Hematopoietic multipotent progenitor cell treated with erythropoietin and hydrocortisone succinate and interleukin-3 and kit ligand, for 17 days (in vitro differentiated cells): ENCODE measurements at places on chromosomes 11 and 22.

DNA sequence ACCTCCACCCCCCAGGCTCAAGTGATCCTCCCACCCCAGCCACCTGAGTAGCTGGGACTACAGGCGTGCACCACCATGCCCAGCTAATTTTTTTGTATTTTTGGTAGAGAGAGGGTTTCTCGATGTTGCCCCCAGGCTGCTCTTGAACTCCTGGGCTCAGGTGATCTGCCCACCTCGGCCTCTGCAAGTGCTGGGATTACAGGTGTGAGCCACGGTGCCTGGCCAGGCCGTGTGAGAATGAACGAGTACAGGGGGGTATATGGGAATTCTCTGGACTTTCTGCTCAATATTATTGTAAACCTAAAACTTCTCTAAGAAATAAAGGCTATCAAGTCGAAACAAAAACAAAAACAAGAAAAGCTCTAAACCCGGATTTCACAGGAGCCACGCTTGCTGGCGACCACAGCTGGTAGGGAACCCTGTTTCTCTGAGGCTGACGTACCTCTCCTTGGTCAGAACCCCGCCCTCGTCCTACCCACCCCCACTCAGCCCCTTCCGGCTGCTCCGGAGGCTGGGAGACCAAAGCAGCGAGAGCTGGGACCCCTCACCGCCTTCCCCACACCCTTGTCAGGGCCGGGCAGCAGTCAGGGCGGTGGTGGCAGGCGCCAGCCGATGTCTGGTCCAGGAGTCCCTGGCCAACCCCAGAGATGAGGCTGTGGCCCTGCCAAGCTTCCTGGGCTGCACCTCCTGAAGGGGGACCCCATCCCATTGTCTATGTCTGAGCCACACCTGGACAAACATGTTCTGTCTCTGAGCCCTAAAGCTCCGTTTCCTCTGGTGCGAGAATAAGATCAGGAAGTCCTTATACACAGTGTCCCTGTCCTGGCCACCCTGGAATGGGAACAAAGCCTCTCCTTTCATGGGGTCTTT, 52.1 kb downstream of the LINC01488 start:
- no peak for DNase-seq

- no peak for DNase-seq
Measured at GRCh38 chr11:34573537-34573936, 47.4 kb upstream of the EHF start.

DNA sequence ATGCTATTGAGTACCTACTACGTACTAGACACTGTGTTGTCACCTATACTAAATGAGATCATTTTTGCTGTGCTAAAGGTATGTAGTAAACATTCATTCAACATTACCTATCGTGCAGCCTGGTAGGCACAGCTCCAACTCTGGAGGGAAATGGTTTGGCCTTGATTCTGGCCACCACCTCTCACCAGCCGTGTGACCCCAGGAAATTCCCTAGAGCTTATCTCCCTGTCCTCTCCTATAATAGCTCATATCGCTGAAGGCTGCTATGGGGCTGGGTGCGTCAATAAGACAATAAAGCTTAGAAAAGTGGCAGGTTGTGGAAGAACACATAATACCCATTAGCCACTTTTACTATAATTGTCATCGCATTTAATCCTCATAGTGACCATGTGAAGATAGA, 107.5 kb downstream of the MYO18B start:
- DNase-seq = no peak

GRCh38 chr22:22030493-22031182, 48.1 kb upstream of the TOP3B start:
- no peak for DNase-seq

GRCh38 chr11:62536301-62536957, 10.2 kb downstream of the AHNAK start:
- DNase-seq = no peak

DNA sequence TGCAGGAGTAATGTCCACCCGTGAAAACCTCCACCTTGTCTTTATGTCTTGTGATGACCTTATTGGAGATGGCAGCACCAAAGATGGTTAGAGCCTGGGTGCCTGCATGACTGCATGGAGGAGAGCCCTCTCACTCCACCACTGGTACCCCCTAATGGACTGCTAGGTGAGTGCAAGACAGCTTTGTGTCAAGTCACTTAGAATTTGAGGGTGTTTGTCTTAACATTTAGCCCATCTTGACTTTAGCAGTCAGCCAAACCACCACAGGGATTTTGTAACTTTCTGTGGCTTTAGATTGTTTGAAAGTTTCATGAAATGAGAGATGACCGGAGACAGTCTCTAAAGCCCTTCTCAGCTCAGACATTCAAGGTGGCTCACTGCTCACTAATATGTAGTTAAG, 232.9 kb upstream of the NCAM1 start:
- DNase-seq = no peak

GRCh38 chr22:39577900-39578299, 7.3 kb downstream of the CACNA1I start:
- no peak for DNase-seq

- DNase-seq = no peak
Measured at GRCh38 chr11:6418557-6419008, 311 bp downstream of the APBB1 start.

GRCh38 chr22:29901354-29901753, 18.4 kb downstream of the MTMR3 start:
- DNase-seq = no peak

DNA sequence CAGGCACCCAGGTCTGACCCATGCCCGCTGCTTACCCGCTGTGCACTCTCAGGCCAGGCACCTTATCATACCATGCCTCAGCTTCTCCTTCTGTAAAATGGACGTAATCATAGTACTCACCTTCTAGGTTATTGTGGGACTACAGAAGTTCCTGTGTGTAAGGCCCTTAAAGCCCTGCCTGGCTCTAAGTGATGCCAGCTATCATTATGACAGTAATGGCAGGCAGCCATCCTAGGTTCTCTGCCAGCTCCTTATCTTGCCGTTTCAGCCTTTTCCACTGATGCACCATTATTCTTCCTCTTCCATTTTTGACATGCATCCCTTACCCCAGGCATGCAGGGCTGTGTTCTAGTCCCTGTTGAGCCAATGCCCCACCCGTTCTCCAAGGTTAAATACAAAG, 57.9 kb downstream of the DBX1 start:
- DNase-seq = peak; percentile 25

DNA sequence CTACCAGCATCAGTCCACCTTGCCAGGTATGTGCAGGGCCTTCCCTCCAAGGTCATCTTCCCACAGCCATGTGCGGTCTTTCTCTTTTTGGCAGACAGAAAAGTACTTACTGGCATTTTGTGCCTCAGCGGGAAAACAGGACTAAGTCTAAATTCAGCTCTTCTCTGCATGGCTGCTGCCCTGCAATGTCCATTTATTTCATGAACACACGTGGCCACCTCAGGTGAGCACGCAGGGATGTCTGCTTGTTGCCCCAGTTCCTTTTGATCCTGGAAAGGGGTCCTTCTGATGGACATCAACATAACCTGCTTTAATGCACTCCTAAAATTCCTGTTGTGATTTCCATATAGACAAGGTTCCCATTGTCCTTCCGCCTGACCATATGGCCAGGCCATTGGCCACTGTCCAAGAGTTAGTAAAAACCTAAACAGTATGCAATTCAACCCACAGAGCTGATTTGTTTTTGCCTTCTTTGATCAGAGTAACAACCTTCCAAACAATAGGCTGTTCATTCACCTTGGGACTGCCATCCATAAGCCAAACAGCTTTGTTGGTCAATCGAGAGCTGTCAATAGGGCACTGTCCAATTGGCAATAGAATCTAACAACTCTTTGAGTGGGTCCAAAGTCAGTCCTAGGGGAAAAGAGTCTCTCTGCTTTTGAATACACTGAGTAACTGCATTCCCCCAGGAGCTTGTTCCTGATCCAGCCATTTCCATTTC, 5.9 kb downstream of the TREH start:
- DNase-seq = no peak

DNA sequence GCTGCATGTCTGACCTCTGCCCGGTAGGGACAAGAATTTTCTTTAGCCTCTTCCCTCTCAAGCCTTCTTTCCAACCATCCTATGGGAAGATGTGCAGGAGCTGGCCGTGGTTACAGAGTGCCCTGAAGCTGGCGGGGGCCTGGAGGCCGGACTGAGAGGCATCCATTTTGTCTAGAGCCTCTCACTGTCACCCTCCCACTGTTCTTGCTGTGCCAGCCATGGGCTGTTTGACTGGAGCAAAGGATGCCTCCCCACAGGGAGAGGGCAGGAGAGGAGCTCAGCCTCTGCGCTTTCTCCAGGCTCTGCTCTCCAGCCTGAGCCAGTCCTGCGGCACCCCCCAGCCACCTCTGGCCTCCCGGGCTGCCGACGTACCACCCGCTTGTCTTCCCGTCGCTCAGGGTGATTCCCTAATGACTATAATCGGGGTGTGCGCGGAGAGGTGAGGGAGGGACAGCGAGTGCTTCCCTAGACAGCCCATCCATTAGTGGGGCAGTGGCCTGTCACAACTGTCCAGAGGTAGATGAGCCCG, 123.8 kb downstream of the NECTIN1 start:
- no peak for DNase-seq

DNA sequence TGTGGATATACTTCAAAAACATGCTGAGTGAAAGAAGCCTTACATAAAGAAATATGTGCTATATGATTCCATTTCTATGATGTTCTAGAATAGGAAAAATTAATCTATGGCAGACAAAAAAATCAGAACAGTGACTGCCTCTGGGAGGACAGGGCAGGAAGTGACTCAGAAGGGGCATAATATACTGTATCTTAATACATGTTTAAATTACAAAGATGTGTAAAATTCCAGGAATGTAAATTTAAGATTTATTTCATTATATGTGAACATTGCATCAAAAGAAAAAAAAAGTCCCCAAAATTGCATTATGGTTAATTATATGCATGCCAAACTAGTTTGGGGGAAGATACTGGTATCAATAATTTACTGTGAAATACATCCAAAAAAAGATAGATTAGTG, 32.2 kb downstream of the SBF2 start:
- DNase-seq = no peak

- no peak for DNase-seq
Measured at GRCh38 chr11:78857688-78858087, 283.0 kb upstream of the NARS2 start.

DNA sequence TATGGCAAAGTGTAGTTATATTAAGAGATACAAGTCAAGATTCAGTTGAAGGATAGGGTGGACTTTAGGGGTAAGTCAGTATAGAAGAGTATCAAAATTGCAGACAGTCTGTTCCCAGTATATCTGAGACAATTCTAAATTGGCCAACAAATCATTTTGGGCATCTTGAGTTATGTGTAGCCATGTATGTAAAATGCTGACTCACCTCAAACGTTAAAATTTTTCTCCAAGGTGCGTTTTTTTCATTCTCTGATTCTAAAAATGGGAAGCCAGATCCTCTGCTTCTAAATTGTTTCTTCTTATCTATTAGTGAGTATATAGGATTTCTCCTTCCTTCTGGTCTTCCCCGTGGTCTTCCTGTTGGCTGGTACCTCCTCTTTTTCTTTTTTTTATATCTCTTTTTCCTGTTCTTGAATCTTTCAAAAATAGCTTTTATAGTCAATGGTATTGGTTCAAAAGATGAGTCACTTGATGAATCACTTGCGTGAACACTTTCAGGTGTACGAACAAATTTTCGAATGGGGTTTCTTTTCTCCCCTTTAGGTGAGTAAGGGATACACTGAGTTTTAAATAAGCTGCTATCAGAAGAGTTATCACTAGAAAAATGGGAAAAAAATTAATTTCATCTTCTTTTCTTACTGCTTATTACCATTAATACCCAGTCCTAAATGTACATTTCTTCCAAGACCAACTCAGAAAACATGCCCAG, 3.2 kb downstream of the TAF1D start:
- peak; percentile 48 for DNase-seq

- peak; percentile 59 for DNase-seq
Measured at GRCh38 chr11:74185695-74186094, 14.6 kb downstream of the PPME1 start.

- DNase-seq = no peak
Measured at GRCh38 chr11:60810569-60810968, 25.4 kb downstream of the MS4A10 start.

- peak; percentile 52 for DNase-seq
Measured at GRCh38 chr11:118436639-118437207, 431 bp downstream of the KMT2A start.

- no peak for DNase-seq
Measured at GRCh38 chr11:69903211-69903610, 84.0 kb upstream of the FGF3 start.

GRCh38 chr22:40250608-40251007, 72.9 kb downstream of the TNRC6B start:
- DNase-seq = no peak

DNA sequence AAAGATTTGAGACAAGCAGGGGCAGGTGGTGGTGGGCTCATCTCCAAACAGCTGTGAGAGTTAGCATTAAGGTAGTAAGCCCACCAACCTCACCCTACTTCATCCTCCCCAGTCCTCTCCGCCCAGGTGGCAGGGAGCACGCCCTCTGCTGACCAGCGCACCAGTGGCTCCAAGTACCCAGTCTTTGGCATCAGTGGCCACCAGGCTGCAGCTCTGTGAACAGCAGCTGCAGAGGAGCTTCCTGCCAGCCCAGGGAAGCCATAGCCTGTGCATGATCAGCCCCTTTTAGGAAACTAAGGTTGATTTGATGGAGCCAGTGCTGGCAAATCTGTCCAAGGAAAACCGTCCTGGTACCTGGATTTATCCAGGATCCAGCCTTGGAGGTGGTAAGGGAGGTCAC, 21.7 kb downstream of the CAVIN3 start:
- DNase-seq = peak; percentile 26

DNA sequence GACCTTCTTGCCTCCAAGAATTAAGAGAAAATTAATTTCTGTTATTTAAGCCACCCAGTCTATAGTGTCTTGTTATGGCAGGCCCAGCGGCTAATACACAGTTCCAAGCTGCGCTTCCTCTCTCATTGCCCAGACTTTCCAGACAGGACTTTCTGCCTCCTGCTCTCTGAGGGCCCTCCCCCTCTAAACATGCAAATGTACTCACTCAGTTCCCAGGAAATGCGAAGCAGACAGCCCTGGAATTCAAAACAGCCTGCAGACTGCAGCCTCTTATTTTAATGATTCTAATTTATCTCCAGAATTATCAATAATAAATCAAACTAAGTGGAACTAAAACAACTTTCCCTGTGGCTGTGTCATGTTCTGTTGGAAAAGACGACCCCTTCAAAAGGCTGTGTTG, 115.5 kb upstream of the ISX start:
- DNase-seq = no peak

DNA sequence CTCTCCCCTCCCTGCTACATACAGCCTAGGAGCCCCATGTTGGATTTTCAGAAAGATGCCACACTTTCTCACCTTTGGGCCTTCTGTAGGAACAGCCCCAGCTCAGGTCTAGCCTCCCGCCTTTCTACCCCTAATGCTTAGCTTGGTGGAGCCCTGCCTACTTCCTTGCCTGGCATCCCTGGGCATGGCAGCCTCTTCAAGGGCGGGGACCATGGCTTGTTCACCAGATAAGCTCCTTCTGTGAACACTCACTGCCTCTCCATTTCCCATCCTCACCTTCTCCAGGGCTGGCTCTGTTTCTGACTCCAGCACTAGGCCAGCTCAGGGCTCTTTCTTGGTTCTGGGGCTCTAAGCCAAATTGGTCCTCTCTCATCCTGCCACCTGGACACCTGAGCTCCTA, 1.4 kb downstream of the SEPTIN3 start:
- peak; percentile 60 for DNase-seq
